Iris pigment epithelial cell (primary cell): ENCODE measurements at places on chromosomes 13 and 19.
A peak's percentile ranks its signal among the peaks of the same experiment; 100 is the strongest.

DNA sequence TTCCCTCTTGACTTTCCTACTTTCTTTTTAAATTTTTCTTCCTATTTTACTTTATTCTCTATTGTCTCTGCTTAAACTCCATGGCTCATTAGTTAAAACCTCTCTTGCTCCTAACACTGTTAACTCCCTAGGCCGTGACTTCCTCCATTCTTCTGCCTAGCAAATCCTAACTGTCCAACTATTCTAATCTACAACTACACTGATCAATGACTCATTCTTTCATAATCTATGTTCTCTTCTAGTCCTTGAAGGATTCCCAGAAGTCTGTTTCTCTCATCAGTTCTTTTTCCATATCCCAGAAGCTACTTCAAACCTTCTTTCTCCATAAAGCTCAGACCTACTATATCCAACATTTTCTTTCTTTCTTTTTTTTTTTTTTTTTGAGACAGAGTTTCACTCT lies 66.9 kb downstream of the MICU2 start:
- peak; percentile 20 for DNase-seq

- DNase-seq, result peak; percentile 47
Measured at GRCh38 chr13:85367887-85368286, 431.3 kb downstream of the SLITRK6 start.

DNA sequence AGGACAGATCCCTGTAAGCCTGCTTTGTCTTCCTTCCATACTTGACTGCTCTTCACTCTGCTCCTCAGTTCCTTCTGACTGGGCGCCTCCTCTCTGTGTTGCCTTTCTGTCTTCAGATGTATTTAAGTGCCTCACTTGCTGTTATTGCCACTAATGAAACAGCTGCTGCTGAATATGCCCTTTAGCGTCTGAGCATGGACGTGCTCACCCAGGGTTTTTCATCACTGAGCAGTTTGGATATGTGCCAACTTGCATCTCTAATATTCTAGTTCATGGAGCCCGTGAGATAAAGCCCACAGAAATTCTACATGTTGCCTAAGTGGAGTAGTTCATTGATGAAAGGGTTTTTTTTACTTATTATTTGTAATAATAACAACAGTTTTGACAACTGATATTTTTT lies 198.2 kb downstream of the MYO16 start:
- DNase-seq, result no peak

DNA sequence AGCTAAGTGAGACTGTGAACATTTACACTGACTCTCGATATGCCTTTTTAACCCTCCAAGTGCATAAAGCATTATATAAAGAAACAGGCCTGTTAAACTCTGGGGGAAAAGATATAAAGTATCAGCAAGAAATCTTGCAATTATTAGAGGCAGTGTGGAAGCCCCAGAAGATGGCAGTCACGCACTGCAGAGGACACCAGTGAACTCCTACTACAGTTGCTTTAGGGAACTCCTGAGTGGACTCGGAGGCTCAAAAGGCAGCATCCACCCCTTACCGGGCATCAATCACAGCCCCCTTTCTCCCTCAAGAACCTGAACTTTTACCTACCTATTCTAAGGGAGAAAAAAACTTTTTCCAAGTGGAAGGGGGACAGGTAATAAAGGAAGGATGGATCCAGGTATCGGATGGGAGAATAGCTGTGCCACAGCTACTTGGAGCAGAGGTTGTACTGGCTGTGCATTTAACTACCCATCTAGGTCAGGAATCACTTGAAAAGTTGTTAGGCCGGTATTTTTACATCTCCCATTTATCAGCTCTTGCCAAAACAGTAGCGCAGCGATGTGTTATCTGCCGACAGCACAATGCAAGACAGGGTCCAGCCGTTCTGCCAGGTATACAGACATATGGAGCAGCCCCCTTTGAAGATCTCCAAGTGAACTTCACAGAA lies 80.1 kb downstream of the ZNF486 start:
- DNase-seq, result peak; percentile 36

DNA sequence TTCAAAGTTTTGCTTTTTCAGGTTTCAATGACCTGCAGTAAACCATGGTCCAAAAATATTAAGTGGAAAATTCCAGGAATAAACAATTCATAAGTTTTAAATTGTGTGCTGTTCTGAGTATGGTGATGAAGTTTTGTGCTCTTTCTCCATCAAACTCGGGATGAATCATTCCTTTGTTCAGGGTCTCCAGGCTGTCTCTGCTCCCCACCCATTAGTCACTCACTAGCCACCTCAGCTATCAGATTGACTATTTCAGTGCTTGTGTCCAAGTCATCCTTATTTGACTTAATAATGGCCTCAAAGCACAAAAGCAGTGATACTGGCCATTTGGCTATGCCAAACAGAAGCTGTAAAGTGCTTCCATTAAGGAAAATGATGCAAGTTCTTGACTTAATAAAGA lies 1140.4 kb downstream of the EFNB2 start:
- no peak for DNase-seq

GRCh38 chr19:7645656-7646425 lies 8.9 kb downstream of the STXBP2 start:
- DNase-seq, result no peak

GRCh38 chr19:43611788-43612187 lies at the start of gene SRRM5:
SRRM5 (plus strand) TSS chr19:43612088; CDS start chr19:43612122, 34 bp downstream.
- DNase-seq, result no peak
